ENCODE measurements at places on chromosomes 4 and X.

DNA sequence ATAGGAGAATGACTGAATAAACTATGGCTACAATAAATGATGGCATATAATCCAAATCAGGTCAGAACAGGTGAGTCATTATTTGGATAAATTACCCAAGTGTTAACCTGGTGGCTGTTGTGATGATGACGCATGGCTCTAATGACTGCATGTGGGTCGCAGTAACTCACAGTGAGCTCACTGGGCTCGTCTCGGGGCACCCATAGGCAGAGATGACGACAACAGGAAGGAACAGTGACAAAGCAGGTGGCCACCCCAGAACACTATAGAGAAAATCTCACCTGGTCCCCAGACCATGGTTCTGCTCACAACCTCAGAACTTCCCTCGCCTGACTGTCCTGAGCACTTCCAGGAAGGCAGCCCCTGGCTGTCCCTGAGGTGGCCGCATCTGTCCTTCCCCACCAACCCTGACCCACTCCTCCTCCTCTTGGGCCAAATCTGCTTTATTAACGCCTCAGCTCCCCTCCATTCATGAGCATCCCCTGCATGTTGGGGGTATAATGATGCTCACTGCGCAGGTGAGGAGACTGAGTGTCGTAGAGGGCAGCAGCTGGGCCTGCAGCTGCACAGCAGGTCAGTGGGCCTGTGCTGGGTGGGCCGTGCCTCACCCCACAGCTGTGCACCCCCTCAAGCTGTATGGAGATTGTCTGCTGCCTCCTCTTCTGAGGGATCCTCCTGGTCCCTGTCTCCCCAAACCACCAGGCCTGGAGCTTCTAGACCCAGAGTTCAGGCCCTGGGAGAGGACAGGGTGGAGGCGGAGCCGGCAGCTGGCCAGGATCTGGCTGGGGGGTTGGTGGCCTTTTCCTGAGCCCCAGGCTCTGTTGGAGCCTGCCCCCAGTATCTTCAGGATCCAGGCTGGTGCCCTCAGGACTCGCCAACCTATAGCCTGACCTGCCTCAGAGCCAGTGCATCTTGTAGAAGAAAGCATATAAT, 30.9 kb upstream of the FAM156A start:
- no peak for DNase-seq

DNA sequence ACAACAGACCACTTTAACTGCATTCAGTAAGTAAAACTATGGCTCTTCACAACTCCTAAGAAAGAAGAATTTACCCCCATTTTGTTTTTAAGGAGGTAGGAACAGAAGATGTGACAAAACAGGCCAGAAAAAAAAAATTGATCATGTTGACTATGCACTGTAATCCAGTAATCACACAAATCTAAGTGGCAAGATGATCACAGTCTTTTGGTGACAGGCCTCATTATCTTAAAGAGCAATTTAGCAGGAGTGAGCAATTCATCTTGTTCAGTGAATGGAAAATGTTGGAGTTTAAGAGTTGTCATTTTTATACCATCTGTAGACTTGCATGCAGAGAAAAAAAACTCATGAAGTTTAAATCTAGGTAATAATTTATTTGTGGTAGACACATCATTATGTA, 115.1 kb downstream of the SLC39A8 start:
- DNase-seq, result no peak

DNA sequence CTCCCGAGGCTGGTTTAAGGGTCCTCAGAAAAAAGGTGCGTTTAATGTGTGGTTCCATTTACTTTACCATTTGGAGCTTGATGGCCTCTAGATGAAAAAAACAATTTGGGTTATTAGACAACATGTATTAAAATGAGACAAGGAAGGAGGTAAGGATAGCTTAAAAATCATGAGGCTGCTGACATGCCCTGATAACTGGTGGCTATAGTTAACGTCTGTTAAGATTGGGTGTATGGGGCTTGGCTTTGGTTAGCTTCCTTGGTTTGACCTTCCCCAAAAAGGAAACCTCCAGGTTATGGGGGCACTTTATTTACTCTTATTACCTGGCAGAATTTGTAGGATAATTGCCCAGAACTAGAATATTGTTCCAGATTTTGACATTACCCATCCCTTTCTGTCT, 51.5 kb downstream of the HMGB2 start:
- no peak for DNase-seq

- DNase-seq, result no peak
Observed at GRCh38 chr4:121938282-121939092, 13.4 kb downstream of the TRPC3 start.

- peak; percentile 56 for DNase-seq
Observed at GRCh38 chrX:119760026-119760877, 1.9 kb downstream of the SOWAHD start.

Data from NB4 (cell line).